ENCODE measurements at places on chromosomes 4 and X. TPM values are rescaled to one million over a fixed set of nuclear protein-coding genes. Genes with fewer than 3 reads are reported as not detected.

- no peak overlapping the region for H3K4me3 ChIP-seq
- H3K27ac ChIP-seq, result no peak overlapping the region
- no peak for DNase-seq
- peaks cover 7% of the 10 kb centered on the region for H3K27me3 ChIP-seq
- no peaks in the 10 kb centered on the region for H3K4me1 ChIP-seq
These were observed 55.2 kb downstream of the TRMT44 start for GRCh38 chr4:8495803-8496202.

DNA sequence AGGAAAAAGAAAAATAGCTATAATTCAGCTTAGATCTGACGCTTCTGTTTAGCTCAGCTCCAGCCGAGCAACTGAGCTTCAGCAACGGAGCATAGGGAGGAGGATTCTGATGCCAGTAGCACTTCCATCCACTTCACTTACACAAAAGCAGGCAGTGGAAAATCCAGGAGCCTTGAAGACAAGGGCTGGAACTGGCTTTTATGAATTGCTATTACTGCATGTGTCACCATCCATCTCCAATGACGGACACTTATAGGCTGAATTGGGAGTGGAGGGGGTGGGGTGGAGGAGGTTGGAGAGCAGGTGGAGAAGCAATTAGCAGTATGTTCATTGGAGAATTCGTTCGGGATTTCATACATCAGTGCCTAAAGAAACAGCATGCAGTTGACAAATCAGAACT, 15.6 kb downstream of the ENOX2 start:
- H3K36me3 ChIP-seq, result no peaks in the 10 kb centered on the region
- H3K4me3 ChIP-seq, result no peak overlapping the region
- no peak for DNase-seq
- no peaks in the 10 kb centered on the region for H3K4me1 ChIP-seq
- H3K27me3 ChIP-seq, result no peaks in the 10 kb centered on the region

DNA sequence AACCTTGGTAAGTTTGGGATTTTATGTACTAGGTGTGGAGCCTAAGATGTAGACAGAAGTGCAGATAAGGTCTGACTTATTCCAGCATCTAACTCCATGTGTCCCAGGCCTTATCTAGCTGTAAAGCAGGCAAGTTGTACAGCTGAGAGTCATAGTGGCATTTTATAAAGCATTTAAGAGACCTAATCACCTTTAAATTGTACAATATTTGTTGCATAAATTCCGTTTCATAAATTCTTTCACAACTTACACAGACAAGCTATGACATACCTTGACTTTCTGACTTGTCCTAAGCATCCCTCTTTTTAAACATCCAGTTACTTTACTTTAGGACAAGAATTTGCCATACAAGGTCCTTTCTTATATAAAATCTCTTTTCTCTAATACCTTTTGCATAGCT, 11.0 kb downstream of the SYAP1 start:
- H3K27me3 ChIP-seq, result no peaks in the 10 kb centered on the region
- H3K4me3 ChIP-seq, result no peak overlapping the region
- peaks cover 4% of the 10 kb centered on the region for H3K36me3 ChIP-seq
- no peak overlapping the region for H3K27ac ChIP-seq

The FAM236B gene
- total RNA-seq, result not detected

DNA sequence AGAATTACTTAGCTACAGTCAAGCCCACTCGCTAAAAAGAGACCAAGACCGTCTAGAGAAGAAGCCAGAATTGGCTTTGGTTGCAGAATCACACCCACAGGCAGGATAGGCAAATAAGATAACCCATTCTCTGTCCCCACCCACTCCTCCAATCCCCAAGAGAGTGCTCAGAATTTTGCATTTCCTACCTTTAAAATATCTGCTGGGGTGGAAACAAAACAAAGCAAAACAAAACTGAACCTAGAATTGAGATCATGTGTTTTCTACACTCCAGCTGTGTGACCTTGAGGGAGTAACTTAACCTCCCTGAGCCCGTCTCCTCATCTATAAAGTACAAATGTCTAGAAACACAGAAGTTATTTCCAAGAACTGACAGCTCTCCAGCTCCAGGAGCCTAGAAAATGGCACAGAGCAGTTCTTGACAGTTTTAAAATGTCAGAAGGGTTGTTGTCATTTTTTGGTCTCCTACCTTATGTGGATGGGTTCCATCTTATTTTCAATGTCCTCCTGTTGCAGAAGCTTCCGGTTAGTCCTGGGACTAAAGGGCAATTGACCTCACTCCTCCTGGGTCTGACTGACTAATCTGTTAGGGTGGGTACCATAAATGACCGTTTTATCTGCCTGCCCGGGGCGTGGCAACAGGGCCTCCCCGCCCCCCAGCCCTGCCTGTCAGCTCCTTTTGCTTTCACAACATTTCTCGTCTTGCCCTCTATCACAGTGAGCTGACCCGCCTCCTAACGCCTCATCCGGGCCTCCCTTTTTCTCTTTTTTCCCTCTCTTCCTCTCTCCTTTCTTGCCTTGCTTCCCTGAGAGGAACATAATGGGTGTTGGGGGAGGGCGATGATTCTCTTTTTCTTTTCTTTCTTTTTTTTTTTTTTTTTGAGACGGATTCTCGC, 114.0 kb downstream of the RBM47 start:
- no peaks in the 10 kb centered on the region for H3K4me1 ChIP-seq
- no peaks in the 10 kb centered on the region for H3K36me3 ChIP-seq
- H3K27ac ChIP-seq, result no peak overlapping the region
- no peak for DNase-seq
- no peaks in the 10 kb centered on the region for H3K27me3 ChIP-seq
- no peak overlapping the region for H3K4me3 ChIP-seq

DNA sequence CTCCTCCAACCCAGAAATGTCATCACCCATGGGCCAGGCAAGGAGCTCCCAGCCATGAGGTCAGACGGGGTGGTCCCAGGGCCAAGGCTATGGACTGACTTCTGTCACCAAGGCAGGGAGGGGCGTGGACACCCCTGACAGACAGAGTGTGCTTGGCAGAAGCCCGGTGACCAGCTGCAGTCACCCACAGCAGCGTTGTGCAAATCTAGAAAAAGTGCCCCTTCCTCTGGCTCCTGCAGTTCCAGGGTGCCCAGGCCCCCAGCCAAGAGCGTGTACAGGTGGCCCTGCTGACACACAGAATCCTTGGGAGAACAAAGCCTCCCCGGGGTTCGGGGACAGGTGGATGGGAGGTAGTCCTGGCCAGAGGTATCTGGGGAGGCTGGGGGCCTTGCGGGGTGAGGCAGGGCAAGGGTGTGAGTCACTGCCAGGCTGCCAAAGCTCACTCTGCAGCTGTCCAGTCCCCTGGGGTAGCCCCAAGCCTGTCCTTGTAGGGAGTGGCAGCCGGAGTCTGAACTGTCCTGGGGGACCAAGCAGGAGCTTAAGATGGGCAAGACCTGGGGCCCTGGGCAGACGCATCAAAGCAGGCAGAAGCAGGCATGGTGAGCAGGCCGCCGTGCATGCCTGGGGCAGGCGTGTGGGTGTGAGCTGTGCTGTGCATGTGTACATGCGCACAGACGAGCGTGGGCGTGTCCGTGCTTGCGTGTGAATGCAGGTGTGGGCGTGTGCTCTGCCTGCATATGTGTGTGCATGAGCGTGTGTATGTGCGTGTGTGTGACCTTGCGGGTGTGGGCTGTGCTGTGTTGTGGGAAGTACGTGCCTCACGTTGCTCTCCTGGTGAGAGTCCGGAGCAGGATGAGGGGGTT, 3.3 kb downstream of the MYL5 start:
- peaks cover 12% of the 10 kb centered on the region for H3K4me1 ChIP-seq
- no peak for DNase-seq
- no peak overlapping the region for H3K4me3 ChIP-seq
- no peak overlapping the region for H3K27ac ChIP-seq
- 0 out of 2 replicates have a peak, but pooled peaks cover 1% of the 10 kb centered on the region for H3K36me3 ChIP-seq

The MAGEE2 gene
- total RNA-seq, result not detected

The PTCHD1 gene
- total RNA-seq, result not detected

GRCh38 chr4:148004228-148004857, 272.5 kb downstream of the ARHGAP10 start:
- no peak for DNase-seq
- peaks cover 8% of the 10 kb centered on the region for H3K4me1 ChIP-seq
- no peak overlapping the region for H3K4me3 ChIP-seq
- H3K36me3 ChIP-seq, result peaks cover 3% of the 10 kb centered on the region
- H3K27ac ChIP-seq, result no peak overlapping the region

- H3K4me1 ChIP-seq, result peaks cover 5% of the 10 kb centered on the region
- H3K4me3 ChIP-seq, result no peak overlapping the region
- H3K27me3 ChIP-seq, result no peaks in the 10 kb centered on the region
- no peak overlapping the region for H3K27ac ChIP-seq
- H3K36me3 ChIP-seq, result peaks cover 5% of the 10 kb centered on the region
- DNase-seq, result peak; percentile 93
These were observed 20.0 kb downstream of the CFAP97 start for GRCh38 chr4:185183622-185184281.

The FAM53A gene
- 2.0 TPM for total RNA-seq

- peak; percentile 84 for DNase-seq
- peaks cover 7% of the 10 kb centered on the region for H3K4me1 ChIP-seq
- H3K36me3 ChIP-seq, result no peaks in the 10 kb centered on the region
- peak overlapping the region; percentile 94 for H3K4me3 ChIP-seq
- no peaks in the 10 kb centered on the region for H3K27me3 ChIP-seq
These were observed 1.6 kb upstream of the SH3RF1 start for GRCh38 chr4:169272265-169272886.

The OPN1MW2 gene
- total RNA-seq, result not detected

The CT45A10 gene
- not detected for total RNA-seq

GRCh38 chr4:86132468-86132867, 227.4 kb downstream of the MAPK10 start:
- no peaks in the 10 kb centered on the region for H3K36me3 ChIP-seq
- no peaks in the 10 kb centered on the region for H3K4me1 ChIP-seq
- no peak overlapping the region for H3K4me3 ChIP-seq
- no peak for DNase-seq
- no peaks in the 10 kb centered on the region for H3K27me3 ChIP-seq

GRCh38 chrX:143873343-143873742, 10.5 kb upstream of the UBE2NL start:
- no peak overlapping the region for H3K27ac ChIP-seq
- no peaks in the 10 kb centered on the region for H3K4me1 ChIP-seq
- H3K27me3 ChIP-seq, result no peaks in the 10 kb centered on the region
- H3K4me3 ChIP-seq, result no peak overlapping the region

The GALNTL6 gene
- under 0.01 TPM for total RNA-seq

The CXCL1 gene
- total RNA-seq, result not detected

DNA sequence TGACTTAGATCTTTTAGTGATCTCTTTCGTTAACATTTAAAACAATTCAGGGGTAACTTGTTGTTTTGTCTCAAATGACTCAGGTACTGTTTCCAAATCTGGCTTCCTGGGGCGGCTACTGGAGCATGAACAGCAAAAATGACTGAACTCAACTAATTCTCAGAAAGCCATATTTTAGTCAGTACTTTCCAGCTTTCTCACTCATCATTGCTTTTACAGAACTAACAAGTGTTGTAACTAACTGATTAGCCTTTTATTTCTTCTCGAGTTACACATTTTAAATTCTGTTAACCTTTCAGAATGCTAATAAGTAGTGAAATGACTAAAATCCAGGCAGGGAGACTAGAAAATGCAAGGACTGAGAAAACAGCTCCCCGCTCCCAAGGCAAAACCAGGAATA, 55.3 kb downstream of the JADE3 start:
- peaks cover 4% of the 10 kb centered on the region for H3K4me1 ChIP-seq
- no peaks in the 10 kb centered on the region for H3K36me3 ChIP-seq
- H3K27ac ChIP-seq, result no peak overlapping the region
- no peaks in the 10 kb centered on the region for H3K27me3 ChIP-seq
- no peak for DNase-seq

DNA sequence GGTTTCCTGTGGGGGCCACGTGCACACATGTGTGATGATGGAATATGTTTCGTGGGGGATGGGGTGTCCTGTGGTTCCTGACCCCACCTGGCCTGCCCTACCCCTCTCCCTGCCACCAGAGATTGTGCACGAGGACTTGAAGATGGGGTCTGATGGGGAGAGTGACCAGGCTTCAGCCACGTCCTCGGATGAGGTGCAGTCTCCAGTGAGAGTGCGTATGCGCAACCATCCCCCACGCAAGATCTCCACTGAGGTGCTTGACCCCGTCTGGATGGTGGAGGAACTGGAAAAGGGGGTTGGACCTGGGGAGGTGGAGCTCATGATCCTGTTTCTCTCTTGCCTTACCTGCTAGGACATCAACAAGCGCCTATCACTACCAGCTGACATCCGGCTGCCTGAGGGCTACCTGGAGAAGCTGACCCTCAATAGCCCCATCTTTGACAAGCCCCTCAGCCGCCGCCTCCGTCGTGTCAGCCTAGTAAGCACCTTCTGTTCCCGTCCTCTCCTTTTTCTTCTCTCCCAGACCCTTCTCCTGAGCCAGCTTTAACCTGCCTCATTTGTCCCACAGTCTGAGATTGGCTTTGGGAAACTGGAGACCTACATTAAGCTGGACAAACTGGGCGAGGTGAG, 5.9 kb downstream of the CDK16 start:
- DNase-seq, result no peak
- H3K4me1 ChIP-seq, result peaks cover 5% of the 10 kb centered on the region
- peaks cover 54% of the 10 kb centered on the region for H3K36me3 ChIP-seq
- H3K27me3 ChIP-seq, result peaks cover 3% of the 10 kb centered on the region
- H3K27ac ChIP-seq, result no peak overlapping the region

- H3K4me1 ChIP-seq, result no peaks in the 10 kb centered on the region
- DNase-seq, result no peak
- H3K4me3 ChIP-seq, result no peak overlapping the region
- H3K36me3 ChIP-seq, result no peaks in the 10 kb centered on the region
- H3K27me3 ChIP-seq, result no peaks in the 10 kb centered on the region
These were observed 134.1 kb downstream of the COX18 start for GRCh38 chr4:72935462-72935861.

DNA sequence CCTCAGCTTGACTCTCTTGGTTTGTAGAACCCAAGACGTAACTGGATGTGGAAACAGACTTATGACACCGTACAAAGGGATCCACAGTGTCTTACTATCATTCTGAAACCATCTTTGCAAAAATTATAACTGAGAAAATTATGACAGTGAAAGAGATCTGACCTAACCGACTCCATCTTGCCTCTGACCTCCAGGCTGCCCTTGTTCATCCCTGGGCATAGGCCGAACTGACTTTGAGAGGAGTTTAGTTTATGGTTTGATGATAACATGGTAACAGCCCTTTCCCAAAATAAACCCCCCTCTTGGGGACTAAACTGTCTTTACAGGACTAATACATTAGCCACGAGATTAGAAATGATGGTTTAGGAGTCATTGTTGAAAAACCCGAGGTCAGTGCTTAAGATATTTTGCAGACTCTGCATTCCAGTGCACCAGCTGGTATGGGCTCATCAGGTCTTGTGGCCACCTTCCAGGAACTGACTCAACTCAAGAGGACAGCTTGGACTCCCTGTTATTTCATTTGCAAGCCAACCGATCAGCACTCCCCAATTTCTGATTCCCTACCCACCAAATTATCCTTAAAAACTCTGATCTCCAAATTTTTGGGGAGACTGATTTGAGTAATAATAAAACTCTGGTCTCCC, 49.6 kb downstream of the CASP3 start:
- H3K27me3 ChIP-seq, result no peaks in the 10 kb centered on the region
- peak; percentile 86 for DNase-seq

GRCh38 chr4:74619931-74620702, 174.2 kb downstream of the BTC start:
- peak; percentile 27 for DNase-seq
- peaks cover 9% of the 10 kb centered on the region for H3K27me3 ChIP-seq
- H3K36me3 ChIP-seq, result no peaks in the 10 kb centered on the region
- H3K4me1 ChIP-seq, result peaks cover 13% of the 10 kb centered on the region

Data from IMR-90 (cell line).